ENCODE measurements at places on chromosomes 11 and 22.

DNA sequence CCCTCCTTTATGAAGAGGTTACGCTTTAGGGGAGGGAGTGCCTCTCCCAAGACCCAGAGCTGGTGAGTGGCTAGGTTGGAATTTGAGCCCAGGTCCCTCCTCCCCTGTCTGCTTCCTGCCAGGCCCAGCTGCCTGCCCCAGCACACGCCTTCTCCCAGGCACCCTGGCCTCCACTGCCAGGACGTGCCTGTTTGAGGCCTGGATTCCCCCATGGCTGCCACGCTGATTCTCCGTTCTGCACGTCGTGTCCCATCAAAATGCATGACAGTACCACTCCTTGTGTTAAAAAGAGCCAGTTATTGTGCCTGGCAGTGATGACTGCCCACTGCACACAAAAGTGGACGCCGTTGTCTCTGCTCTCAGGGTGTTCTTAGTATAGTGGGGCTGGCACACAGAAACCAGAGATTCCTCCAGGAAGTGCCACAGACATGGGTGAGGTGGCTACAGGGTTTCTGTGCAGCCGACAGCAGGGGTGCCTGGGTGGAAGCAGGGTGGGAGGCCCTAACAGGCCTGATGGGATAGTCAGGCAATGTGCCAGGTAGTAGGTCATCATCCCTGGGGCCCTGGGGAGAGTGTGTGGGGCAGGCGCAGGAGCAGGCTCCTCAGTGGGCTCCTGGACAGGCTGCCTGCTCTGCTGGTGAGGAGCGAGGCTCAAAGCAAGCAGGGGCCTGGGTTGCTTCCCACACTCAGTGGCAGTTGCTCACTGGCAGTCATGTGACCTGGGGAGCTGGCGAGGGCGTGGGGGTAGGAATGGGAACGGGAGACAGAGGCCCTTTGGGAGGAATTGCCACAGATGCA lies 24.2 kb downstream of the MED15 start:
- DNase-seq = peak; percentile 68

DNA sequence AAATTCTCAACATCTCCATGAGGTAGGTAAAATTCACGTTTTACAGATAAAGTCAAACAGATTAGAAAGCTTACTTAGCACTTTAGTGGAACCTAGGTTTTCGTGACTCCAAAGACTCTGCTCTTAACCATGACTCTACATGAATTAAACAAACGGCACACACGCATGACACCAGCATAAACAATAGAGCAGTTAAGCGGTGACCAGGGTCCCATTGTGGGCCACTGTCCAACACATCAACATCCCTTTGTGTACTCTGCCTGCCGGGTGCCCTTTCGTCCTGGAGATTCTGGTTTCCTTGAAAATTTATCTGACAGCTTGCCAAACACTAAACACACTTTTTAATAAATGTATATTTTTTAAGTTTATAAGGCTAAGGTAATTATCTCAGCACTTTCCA lies 941.7 kb downstream of the OPCML start:
- no peak for DNase-seq

DNA sequence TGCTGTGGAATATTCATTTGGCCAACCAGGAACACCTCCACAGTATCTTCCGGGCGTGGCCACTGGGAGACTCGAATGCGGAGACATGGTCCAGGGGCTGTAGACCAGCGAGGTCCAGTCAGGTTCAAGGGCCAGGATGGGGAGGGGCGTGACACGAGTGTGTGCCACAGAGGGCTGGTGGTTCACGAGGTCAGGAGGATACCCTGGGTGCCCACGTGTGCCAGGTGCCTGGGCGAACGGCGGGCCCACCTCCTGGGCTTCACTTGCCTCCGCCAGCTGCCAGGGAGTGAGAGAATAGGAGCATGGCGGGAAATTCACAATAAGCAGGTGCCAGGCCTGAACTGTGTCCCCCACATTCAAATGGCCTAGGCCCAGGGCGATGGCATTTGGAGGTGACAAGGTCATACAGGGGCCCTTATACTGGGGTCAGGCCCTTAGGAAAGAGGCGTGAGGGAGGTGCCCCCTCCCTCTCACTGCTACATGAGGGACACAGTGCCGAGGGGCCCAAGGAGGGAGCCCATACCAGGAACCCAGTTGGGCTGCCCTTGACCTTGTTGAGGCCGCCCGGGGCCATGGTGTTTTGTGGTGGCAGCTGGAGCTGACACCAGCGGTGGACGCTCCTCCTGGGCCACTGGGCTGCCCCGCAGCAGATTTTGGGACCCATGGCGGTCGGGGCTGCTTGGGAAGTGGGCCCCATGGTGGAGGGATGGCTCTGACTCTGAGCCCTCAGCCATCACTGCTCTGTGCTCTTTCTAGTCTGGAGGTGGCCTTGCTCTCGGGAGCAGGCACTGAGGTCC lies 1268.9 kb downstream of the BRD1 start:
- DNase-seq = no peak

GRCh38 chr22:45227645-45228400 lies 12.9 kb downstream of the KIAA0930 start:
- no peak for DNase-seq

DNA sequence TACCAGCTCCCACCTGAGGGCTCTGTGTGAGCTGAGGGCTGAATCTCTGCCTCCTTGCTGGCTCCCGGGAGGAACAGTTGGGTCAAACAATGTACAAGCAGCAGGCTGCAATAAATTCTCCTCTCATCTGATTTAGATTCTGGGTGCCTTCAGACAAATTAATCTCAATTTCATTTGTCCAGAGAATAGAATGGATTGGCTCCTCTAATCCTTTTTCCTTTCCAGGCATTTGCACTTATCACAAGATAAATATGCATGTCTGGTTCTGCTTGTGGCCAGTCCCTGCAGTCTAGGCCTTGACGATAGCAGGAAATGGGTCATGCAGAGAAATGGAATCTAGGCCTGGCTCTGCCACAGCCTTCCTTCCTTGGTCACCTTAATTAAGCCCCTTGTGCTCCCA lies 28.7 kb downstream of the UPB1 start:
- DNase-seq = no peak

- DNase-seq = peak; percentile 6
Observed at GRCh38 chr11:55942785-55943392, 6.7 kb upstream of the OR5I1 start.

GRCh38 chr11:120381401-120381800 lies 45.2 kb downstream of the ARHGEF12 start:
- DNase-seq = no peak

DNA sequence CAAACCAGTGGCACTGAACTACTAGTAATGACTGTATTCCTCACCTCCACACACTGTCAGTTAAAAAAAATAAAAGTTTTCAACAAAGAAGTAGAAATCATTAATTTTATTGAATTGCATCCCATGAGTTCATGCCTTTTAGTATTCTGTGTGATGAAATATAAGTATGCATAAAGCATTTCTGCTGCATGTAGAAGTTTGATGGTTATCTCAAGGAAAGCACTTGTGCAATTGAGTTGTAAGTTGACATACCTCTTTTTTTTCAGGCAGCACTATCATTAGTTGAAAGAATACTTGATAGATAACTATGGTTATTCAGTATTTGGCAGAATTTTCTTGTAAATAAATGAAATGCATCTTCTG lies 104.4 kb downstream of the STIM1 start:
- DNase-seq = no peak

DNA sequence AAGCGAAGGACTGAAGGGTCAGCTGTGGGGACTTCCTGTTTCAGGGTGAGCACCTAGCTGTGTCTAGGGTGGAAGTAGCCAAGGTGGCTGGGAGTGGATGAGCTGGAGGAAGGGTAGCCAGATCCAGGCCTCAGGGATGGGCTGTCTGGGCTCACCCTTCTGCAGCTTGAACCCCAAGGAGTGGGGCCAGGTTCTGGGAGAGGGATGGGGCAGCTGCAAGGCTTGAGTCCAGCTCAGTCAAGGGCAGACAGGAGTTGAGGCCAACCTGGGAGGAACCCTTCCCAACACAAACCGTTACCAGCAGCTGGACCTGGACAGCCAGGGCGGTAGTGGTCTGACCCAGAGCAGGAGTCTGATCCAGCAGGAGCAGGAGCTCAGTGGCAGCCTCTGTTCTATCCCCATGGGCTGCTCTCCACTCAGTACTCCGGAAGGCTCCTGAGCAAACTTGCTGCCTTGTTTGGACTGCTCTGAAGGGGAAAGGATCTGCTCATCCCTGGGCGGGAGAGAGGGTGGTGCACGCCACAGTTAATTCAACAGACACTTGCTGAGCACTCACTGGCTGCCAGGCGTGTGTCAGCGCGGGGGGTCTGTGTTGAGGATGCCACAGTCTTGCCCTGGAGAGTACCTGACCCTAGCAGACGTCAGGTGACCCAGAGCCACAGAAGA lies 53.8 kb upstream of the THY1 start:
- no peak for DNase-seq

GRCh38 chr11:119625206-119625978 lies 103.6 kb downstream of the NECTIN1 start:
- DNase-seq = no peak

- no peak for DNase-seq
Observed at GRCh38 chr11:26144911-26145310, 187.0 kb upstream of the ANO3 start.

DNA sequence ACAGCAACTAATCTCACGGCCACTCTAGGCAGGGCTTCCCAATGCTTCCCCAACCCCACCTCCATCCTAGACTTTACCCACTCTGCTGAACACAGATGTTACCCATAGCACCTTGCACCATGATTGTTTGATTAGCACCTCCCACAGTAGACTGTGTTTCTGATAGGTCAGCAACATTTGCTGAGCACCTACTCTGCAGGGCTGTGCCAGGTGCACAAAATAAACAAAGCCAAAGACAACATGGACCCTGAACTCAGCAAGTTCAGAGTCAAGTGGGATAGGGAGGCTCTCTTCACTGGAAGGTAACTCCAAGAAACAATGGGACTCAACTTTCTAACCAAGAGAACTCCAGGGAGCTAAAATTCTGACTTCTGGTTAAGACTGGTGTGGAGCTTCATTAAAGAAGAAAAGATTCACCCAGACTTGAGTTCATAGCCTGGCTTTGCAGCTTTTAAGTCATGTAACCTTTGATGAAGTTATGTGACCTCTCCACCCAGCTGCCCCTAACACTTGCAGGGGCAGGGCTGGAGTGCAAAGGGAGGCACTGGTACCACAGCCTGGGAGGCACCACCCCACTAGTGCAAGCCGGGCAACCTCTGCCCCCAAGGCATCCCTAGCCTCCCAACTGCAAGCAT lies 6.7 kb upstream of the RTN4RL2 start:
- no peak for DNase-seq

- no peak for DNase-seq
Observed at GRCh38 chr11:11113626-11114025, 239.4 kb downstream of the CSNK2A3 start.

DNA sequence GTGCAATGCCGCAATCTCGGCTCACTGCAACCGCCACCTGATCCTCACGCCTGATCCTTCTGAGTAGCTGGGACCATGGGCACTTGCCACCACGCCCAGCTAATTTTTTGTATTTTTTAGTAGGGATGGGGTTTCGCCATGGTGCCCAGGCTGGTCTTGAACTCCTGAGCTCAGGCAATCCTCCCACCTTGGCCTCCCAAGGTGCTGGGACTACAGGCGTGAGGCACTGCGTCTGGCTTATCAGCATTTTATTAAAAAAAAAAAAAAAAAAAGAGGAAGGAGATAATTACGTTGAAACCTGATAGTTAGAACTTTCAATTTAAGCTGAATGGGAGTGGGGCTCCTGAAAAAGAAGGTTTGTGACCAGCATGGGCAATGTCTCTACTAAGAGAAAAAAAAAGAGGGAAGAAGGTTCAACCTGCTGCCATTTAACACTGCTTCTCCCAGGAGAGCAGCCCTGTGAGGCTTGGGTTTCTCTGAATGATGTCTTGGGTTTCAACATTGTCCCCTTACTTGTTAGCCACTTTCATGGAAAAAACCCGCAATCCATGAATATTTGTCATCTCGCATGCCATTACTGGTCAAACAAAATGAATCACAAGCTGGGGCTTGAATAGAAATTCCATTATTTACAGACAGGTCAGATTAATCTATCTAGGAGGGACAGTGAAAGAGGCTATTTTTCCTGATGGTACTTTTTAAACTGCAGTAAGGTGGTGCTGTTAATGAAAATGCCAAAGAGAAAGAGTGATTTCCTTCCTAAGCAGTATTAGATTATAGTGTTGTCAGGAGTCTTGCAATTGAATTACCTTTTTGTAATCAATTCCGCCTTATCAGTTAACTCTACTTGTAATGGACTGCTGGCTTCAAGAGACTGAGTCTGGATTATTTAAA lies 72.5 kb downstream of the PACS1 start:
- no peak for DNase-seq

DNA sequence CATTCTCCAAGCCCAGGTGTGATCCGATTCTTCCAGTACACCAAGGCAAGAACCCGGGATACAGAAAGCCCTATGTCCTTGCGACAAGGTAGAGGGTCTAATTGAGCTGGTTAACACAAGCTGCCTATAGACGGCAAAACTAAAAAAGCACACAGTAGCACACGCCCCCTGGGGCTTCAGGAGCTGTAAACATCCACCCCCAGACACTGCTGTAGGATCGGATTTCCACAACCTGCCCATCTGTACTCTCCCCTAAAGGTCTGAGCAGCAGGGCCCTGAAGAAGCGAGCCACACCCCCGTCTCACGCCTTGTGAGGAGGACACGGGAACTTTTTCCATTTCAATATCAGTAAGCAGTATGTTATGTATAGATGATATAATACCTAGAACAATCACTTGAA lies 624.7 kb downstream of the BUD13 start:
- no peak for DNase-seq

DNA sequence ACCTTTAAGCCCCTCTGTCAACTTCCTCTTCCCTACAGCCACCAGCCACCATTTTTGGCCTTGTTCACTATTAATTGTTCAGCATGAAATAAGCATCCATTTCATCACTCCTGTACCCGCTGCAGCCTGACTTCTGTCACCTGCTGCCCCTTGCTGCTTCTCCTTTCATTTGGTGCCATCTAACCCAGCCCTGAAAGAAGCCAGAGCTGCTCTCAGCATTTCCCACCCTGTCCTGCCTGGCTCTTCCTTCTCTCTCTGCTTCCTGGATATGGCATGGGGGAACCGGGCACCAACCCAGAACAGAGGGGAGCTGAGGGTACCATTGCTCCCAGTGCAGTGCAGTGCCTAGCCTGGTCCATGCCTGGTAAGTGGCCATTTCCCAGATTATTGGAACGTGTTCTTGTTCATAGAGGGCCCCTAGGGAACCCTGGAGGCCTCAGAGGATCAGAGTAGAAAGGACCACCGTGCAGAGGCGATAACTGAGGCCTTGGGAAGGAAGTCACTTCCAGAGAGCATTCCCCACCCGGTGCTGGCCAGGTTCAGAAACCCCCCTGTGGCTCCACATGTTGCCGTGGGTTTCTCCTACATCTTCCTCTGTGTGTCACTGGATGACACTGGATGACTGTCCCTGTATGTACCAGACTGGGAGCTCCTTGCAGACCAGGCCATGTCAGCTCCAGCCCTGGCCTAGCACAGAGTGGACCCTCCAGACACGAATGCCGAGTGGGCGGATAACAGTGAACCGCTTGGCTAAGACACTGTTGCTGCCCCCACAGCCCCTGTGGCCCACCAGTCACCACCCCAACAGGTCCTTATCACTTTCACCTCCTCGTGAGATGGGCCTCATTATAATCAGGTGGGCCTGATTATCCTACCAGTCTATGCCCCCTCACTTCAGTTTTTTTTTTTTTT lies 4.7 kb downstream of the YDJC start:
- DNase-seq = no peak

- no peak for DNase-seq
Observed at GRCh38 chr22:42468841-42469240, 36.6 kb upstream of the NFAM1 start.

Measured in putamen (tissue), 1 donor.